ENCODE measurements at places on chromosomes 16 and 17. TPM values are rescaled to one million over a fixed set of nuclear protein-coding genes. Genes with fewer than 3 reads are reported as not detected.

The PRR14 gene
- total RNA-seq: 76.6 TPM

GRCh38 chr17:75697651-75698291, 23.5 kb upstream of the ITGB4 start:
- no peak for ATAC-seq

- ATAC-seq: no peak
Observed at GRCh38 chr16:51834133-51834532, 683.1 kb upstream of the SALL1 start.

- no peak for ATAC-seq
Observed at GRCh38 chr17:74116087-74116717, 87.3 kb upstream of the RPL38 start.

The NECAB2 gene
- total RNA-seq: not detected

- ATAC-seq: no peak
Observed at GRCh38 chr16:15770107-15770506, 86.7 kb downstream of the MYH11 start.

GRCh38 chr17:57834146-57834741, 15.6 kb downstream of the MRPS23 start:
- peak; percentile 40 for ATAC-seq

The PNMT gene
- not detected for total RNA-seq

- ATAC-seq: peak; percentile 99
Observed at GRCh38 chr16:81616321-81617020, 162.6 kb upstream of the PLCG2 start.

GRCh38 chr17:8794636-8795035, 4.5 kb downstream of the MFSD6L start:
- no peak for ATAC-seq

The HSD11B2 gene
- 0.21 TPM for total RNA-seq

The PIGL gene
- 38.7 TPM for total RNA-seq

DNA sequence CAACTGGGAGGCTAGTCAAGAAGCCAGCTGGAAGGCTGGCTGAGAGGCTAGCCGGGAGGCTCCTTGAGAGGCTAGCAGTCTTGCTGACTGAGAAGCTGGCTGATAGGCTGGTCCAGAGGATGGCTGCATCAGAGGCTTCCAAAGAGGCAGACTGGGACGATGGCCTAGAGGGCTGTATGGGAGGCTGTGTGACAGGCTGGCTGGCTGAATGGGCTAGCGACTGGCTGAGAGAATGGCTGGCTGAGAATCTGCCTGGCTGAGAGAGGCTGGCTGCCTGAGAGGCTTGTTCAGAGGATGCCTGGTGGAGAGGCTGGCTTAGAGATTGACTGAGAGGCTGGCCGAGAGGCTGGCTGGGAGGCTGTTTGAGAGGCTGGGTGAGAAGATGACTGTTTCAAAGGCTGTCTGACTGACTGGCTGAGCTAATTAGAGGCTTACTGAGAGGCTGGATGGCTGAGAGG, 34.8 kb upstream of the ACSM2B start:
- no peak for ATAC-seq

- ATAC-seq: peak; percentile 20
Observed at GRCh38 chr16:79601931-79602627, 1.5 kb upstream of the MAF start.

GRCh38 chr16:47643323-47644000, 182.3 kb downstream of the PHKB start:
- peak; percentile 43 for ATAC-seq

GRCh38 chr17:79243603-79243990, 169.0 kb downstream of the ENGASE start:
- ATAC-seq: no peak

The ABCC3 gene
- total RNA-seq: not detected

DNA sequence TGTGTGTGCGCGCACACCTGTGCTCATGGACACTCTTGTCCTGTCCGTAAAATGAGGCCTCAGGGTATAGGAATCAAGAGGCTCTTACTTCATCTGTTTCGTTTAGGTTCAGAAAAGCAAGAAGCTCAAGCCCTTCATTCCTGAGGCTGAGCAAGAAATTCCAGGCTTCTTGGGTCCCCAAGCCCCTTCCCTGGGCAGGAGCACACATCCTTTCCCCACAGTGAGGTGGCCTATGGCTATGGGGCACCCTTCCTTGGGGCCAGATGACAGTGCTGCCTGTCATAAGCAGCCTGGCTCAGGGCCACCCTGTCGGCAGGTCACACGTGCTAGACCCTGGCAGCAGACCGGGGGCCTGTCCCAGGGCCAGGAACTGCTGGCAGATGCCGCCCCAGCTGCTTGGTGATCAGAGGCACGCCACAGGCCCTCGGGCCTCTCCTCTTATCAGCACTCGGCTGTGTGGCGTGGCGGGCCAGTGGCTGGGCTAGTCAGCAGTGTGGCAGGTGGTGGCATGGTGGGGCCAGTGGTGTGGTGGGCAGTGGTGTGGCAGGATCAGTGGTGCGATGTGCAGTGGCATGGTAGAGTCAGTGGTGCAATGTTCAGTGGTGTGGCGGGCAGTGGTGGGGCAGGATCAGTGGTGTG, 50.2 kb downstream of the NKD1 start:
- no peak for ATAC-seq

GRCh38 chr16:19595043-19595767, 39.7 kb downstream of the VPS35L start:
- no peak for ATAC-seq

Measured in activated T-helper 17 cell treated with anti-CD3 and anti-CD28 coated beads, Interleukin-2, amount 50 U/mL, for 72 hours (primary cell).